ENCODE measurements at places on chromosomes 7 and 10. TPM values are rescaled to one million over a fixed set of nuclear protein-coding genes. Genes with fewer than 3 reads are reported as not detected.

DNA sequence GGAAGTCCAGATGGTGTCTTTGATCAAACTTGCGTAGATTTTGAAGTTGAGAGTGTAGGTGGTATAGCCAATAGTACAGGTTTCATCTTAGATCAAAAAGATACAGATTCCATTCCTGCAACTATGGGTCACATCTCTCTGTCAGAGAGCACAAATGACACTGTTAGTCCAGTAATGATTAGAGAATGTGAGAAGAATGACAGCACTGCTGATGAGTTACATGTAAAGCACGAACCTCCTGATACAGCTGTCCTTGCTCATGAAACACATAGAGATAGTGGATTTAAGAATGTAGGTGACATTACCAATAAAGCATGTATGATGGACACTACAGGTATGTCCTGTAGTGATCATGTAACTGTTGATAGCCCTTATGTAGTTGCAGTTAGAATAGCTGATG lies 59.1 kb downstream of the LOXL4 start:
- DNase-seq = no peak

- no peak for DNase-seq
Measured at GRCh38 chr10:79065853-79066252, 2.9 kb upstream of the ZMIZ1 start.

DNA sequence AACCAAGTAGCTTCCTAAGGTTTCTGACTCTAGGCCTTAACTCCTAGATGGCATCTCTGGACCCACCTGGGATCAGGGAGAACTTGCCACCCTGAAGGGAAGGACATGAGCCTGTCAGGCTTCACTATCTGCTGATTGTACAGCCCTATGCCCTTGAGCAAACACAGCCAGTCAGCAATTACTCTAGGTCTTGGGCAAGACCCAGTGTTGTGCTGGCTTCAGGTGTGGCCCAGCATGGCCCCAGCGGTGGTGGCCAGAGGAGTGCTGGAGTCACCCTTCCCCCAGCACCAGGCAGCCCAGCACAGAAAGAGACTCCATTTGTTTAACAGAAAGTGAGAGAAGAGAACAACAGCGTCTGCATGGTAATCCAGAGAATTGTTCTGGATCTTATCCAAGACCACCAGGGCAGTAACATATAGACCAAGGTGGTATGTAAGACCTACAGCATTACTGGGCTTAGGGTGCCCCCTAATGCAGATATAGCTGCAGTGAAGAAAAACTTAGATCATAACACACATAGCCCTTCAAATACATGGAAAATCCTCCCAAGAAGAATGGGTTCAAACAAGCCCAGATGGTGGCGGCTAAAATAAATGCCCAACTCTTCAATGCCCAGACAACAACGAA lies 207.7 kb downstream of the MAGI2 start:
- no peak for DNase-seq

- DNase-seq = no peak
Measured at GRCh38 chr10:30282221-30282620, 66.9 kb downstream of the MTPAP start.

- DNase-seq = no peak
Measured at GRCh38 chr7:77199013-77199966, at the start of gene FGL2. FGL2 (minus strand) TSS chr7:77199819; CDS start chr7:77199793, 26 bp downstream.

DNA sequence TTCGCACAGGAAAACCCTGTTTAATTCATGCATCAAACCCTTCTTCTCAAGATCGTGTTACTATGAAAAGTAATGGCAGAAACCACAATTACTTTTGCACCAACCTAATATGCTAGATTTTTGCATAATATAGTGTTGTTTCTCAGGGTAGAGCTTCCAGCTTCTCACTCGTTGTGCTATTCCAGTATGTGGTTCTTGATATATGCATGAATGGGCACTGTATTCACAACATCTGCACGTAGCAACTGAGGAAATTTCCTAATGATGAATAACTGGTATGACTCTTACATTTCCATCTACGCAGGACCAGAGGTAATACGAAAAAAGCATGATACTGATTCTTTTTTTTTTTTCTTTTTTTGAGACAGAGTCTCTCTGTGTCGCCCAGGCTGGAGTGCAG lies 326.6 kb upstream of the GALNT17 start:
- no peak for DNase-seq

DNA sequence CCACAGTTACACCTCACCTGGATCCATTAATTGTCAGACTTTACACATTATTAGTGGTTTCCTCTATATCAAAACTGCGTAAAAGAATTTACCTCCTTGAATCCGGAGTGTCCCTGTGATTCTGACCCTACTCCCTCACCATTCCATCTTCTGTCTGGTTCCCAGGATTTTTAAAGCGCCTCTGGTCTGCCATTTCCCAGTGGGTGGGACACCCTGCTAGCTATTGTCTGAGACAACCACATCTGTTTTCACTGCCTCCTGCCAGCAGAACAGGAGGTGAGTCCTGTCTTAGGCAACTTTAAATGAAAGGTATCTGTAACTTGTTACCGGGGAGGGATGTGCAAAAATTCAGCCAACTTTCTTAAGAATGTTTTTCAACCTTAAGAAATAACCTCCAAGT lies 2.3 kb downstream of the MACROH2A2 start:
- no peak for DNase-seq

DNA sequence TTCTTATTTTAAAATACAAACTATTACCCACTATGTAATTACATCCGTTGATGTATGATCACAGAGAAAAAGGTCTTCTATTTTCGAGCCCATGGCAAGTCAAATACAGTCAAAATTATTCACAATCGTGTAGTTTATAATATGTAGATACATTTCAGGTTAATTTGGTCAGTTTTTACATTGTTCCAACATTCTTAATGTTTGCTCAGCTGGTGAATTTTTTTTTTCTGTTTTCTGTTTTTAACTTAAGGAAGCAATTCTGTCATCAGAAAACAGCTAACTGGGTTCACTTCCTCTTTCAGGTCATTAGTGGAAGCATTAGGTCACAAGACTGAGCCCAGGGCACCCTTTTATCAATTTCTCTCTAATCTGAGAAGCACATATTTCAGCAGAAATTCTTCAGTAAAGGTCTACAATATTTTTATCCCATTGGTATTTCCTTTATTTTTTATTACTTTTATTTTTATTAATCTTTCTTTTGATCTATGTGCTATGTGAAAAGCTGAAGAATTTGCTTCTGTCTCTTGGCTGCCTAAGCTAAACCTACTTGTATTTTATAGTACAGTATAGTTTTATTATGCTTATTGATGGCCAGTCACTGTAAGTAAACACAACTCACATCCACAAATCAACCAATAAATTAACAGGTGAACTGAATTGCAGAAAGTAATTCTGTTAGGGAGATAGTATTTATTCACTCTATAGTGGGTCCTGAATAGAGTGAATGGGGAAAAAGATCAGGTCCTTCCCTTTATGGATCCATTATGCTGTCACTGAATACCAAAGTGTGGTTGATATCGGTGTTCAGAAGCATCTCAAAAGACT lies 84.6 kb downstream of the ICA1 start:
- DNase-seq = no peak

DNA sequence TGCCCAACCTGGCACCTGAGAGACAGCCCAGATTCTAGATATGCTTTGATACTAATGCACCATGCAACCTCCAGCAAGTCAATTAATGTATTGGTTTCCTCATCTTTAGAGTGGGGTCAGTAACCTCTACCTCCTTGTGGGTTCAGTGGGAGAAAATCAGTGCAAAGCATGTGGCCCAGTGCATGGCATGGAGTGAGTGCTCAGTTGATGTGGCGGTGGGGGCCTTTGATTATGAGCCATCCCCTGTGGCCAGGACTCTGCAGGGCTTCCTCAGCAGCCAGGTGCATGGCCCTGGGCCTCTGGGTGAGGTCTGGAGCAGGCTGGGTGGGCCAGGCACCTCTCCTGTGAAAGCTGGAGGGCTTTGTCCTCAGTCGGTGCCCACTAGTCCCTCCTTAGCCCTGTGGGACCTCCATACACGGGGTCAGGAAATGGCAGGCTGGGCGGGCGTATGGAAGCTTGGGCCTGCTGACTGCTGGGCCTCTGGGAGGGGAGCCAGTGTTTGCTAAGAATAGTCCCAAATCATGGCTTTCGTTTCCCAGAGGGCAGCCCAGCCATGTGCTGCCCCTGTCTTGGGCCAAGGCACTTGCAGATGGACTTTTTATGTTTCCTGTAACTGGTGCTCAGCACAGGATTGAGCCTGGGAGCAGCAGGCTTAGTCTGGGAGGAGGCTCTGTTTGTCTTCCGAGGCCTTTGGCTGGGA lies 3.4 kb downstream of the PALD1 start:
- no peak for DNase-seq

DNA sequence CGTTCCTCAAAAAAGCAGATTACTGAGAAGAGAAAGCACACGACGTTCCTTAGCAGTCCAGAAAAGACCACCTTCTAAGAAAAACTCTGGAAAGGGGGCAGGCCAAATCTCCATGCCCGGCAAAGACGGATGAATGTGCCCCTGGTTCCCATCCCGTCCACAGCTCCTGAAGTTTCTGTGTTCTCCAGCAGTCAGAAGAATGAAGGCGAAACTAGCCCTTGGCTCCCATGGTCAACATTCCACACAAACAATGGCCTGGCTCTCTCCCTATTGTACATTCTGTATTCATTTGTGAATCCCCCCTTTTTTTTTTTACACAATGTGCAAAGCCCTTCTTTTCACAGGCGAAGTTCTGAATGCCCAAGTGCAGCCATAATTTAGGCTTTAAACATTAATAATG lies 5.3 kb downstream of the CTBP2 start:
- peak; percentile 55 for DNase-seq

DNA sequence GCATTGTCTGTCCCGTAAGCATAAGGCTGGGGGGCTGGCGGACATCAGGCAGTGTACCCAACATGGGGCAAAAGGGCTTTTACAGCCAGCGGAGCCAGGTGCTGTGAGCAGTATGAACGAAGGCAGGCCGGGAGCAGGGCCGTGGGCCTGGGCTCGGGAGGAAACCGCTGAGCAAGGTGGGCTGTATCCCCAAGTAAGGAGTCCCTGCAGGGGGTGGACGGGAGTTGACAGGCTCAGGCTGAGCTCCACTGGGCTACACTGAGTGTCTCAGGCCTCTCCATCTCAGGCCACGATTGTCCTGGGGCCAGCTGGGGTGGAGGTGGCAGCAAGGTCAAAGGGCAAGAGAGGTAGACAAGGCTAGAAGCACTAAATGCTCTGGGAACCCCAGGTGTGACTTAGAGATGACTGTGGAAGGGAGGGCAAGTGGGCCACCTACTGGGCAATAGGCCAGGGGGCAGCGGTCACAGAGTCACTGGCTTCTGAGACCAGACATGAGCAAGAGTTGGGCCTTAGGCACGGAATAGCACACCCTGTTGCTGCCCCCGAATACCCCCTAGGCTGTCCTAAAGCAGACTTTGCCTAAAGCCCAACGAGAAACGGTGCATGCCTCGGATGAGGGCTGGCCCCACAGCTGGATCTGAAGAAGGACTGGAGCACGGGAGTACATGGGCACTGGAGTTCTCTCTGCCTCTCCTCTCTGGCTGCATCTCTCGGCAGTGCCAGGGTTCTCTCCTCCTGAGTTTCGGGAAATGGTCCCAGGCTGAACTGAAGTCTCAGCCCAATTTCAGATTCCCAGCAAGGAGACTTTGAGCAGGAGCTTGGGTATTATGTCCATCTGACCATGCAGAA lies 10.8 kb upstream of the RAMP3 start:
- no peak for DNase-seq

GRCh38 chr7:158185653-158186052 lies 402.0 kb downstream of the PTPRN2 start:
- DNase-seq = no peak

- DNase-seq = no peak
Measured at GRCh38 chr7:50212666-50213621, 91.6 kb upstream of the IKZF1 start.

GRCh38 chr7:74294191-74294998 lies 5.2 kb downstream of the CLIP2 start:
- no peak for DNase-seq

DNA sequence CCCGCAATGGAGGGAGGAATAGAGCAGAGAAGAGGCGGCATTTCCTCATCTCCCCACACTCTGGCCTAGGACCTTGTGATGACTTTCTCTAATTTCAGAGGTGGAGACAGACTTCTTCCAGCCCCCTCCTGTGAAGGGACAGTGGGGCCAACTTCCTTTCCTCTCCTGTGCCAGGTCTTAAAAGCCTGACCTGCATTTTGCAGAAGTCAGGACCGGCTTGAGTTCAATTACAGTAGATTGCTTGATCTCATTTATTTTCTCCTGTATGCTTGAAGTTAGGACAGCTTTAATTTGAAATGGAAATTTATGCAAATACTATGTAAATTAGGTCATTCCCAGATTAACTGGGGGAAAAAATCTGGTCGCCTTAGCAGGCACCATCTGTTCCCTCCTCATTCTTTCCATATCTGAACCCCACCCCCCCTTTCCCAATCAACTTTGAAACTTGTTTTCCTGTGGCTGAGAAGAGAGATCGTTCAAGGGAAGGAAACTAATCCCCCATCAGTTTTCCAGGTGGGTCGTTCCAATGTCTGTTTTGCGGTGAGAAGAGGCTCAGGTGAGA lies 57.1 kb downstream of the SYPL1 start:
- no peak for DNase-seq

- no peak for DNase-seq
Measured at GRCh38 chr7:26487780-26488515, 196.3 kb downstream of the SNX10 start.

- DNase-seq = no peak
Measured at GRCh38 chr10:21130683-21131442, 233.8 kb upstream of the NEBL start.

GRCh38 chr7:151764056-151764920 lies 112.6 kb downstream of the PRKAG2 start:
- no peak for DNase-seq

DNA sequence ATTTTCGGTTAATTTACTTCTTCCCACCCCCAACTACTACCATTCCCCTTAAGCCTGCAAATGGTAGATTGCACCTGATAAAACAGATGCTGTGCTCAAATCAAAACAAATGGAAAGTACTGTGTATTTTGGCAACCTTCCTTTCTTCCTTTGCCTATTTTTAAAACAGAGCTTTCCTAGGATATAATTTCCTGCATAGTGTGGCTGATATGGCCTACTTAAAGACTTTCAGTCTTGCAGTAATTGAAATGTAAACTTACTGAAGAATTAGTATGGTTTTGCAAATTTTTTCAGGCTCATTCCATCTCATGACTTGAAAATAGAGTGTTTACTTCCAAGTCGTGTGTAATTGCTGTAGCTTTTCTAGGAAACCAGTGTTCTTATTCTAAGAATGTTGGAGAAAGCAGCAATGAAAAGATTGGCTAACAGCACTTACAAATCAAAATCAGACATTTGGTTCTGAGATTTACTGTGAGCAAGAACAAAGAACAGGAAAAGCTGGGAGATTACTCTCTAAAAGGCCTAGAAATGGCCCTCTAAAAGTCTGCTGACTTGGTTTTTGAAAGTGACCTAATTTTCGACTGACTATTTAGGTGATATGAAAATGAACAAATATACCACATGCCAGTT lies 52.0 kb downstream of the REEP3 start:
- no peak for DNase-seq

- no peak for DNase-seq
Measured at GRCh38 chr7:29987811-29988317, 1.7 kb downstream of the SCRN1 start.

- DNase-seq = no peak
Measured at GRCh38 chr10:3210251-3210877, 37.8 kb upstream of the PITRM1 start.

The SORBS1 gene
- 455 TPM for total RNA-seq

The NSUN6 gene
- 18.0 TPM for total RNA-seq

The SYT15B gene
- total RNA-seq = 0.73 TPM

The TDRD1 gene
- total RNA-seq = 0.73 TPM

The HEPACAM2 gene
- not detected for total RNA-seq

The CNOT4 gene
- 21.6 TPM for total RNA-seq

Measured in breast epithelium (tissue), 4 donors.